ENCODE measurements at places on chromosomes 16 and 17.

DNA sequence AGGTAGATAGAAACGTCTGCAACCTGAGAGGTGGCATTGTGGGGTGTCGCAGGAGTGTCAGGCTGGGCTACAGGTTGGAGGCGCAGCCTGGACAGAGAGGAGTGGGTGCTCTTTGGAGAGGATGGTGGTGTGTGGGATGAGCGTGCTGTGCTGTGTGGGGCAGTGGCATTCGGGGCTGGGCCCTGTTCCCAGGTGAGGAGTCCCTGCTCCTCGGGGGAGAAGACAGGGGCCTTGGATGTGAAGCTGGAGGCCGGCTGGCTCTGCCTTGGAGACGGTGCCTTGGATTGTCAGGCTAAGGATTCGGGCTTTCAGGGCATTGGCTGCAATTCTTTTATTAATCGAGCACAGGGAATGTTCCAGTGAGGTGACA is 69.3 kb downstream of the BANP start:
- no peak for DNase-seq

DNA sequence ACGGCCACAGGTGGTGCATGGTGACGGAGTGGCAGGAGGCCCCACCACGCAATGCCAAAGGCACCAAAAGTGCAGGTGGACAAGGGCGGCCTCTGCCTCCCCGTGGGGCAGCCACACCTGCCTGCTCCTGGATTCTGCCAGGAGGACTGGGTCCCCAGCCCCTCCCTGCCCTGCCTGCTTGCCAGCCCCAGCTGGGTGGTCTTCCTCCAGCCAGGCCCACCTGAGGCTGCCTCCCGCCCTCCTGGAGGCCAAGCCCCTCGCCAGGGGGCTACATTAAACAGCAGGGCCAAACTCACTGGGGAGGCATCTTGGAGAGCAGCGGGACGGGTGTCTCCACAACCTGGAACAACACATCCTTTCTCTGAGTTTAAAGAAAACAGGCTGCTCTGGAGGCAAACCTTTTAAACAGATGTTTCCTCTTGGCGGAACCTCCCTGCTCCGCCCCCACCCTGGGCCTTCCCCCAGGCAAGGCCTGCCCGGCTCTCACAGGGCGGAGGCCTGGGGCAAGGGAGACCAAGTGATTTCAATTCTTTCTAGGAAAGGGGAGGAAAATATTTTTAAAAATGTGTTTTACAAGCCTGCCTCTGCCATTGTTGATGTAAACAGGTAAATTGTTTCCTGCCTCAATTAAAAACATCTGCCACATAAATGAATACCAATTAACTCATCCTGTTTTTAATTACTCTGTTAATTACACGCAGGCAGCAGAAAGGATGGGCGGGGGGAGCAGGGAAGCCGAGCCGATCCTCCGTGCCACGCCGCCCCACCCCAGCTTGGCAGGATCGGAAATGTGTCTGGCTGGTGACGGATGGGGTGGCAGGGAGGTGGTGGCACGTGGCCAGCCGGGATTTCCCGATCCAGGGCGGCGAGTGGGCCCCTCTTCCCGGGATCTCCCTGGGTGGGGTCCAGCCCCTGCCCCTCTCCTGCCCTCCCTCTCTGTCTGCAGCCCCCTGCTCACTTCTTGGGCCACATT is 54.4 kb upstream of the PABPN1L start:
- no peak for DNase-seq

DNA sequence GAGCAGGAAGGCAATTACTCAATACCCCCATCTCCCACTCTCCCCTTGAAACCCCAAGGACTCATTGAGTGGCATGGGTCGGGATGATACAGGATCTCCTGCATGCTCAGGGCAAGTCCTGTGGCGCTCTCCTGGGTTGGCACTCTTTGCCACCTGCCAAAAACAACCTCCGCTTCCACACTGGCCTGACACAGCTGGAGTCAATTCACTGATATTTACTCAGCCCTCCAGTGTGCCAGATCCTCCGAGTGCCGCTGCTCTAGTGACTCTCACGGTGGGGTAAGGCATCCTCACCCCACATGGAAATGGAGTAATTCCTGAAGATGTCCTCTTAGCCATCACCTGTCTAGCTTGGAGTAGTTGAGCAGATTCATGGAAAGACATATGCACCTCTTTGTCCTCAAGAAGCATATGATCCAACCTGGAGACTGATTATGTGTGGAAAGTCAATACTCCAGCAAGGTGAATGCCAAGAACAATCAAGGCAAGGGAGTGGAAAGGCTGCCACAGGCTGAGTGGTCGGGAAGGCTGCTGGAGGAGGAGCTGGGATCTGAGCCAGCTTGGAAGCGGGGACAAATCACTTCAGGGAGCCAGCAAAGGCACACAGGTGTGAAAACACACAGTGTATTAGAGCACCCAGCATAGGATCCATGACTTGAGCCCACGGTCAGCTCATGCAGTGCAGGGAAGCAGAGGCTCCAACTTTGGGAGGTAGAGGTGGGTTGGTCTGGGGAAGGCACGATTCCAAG is 12.6 kb upstream of the GOSR2 start:
- DNase-seq, result no peak

DNA sequence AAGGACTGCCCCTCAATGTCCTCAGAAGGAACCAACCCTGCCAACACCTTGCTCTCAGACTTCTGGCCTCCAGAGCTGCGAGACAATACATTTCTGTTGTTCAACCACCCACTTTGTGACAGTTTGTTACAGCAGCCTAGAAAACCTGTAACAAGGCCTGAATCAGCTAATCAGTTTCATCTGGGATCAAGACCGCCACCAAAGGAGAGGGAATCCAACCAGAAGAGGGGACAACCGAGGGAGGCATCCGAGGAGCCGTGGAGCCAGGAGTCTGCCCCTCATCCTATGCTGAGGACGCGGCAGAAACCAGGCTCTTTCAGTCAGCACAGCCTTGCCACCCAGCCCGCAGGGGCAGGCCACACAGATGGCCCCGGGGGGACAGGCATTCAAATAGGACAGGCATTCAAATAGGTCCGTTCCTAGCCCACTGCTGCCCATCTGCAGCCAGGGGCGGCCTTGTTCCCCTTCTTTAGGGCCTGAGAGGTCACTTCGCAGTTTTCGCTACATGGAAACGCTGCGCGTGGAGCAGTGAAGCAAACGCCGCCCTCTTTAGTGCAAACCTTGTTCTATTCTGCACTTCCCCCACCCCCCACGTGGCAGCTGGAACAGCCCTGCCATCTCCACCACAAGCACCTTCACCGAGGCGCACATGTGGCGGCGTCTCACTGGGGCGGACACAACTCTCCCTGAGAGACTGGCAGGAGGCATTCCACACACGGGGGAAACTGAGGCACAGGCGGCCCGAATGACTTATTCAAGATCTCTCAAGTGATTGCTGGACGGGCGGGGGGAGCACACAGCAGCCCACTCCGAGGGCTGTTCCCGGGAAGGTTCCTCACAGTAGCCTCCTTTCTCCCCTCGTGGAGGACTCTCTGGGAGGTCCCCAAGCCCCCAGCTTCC is 26.7 kb downstream of the FA2H start:
- no peak for DNase-seq

- DNase-seq, result no peak
These were observed 30.0 kb downstream of the MYO18A start for GRCh38 chr17:29150161-29150560.

DNA sequence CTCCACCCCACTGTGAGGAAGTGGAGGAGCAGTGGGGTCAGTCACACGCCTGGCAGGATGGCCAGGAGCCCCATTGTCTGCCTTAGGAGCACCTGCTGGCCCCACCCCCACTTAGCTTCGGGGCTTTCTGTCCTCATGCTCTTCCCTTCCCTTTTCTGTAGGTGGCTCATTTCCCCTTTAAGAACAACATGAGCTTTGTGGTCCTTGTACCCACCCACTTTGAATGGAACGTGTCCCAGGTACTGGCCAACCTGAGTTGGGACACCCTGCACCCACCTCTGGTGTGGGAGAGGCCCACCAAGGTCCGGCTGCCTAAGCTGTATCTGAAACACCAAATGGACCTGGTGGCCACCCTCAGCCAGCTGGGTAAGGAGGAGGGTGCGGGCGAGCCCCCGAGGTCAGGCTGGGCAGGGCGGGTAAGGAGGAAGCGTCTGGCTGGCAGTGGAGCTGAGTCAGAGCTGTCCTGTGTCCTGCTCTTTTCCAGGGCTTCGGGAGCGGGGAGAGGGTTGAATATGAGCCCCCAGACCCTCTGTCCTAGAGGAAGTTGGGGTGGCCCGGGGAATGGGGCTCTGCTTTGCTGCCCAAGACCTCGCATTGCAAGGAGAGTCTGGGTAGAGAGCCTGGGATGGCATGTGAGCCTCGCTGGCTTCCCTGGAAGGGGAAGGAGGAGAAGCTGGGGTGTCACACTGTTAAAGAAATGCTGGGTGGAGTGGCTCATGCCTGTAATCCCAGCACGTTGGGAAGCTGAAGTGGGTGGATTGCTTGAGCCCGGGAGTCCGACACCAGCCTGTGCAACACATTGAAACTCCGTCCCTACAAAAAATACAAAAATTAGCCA is 9.2 kb upstream of the SERPINF1 start:
- no peak for DNase-seq

- no peak for DNase-seq
These were observed 16.5 kb upstream of the ADGRG3 start for GRCh38 chr16:57651344-57652333.

DNA sequence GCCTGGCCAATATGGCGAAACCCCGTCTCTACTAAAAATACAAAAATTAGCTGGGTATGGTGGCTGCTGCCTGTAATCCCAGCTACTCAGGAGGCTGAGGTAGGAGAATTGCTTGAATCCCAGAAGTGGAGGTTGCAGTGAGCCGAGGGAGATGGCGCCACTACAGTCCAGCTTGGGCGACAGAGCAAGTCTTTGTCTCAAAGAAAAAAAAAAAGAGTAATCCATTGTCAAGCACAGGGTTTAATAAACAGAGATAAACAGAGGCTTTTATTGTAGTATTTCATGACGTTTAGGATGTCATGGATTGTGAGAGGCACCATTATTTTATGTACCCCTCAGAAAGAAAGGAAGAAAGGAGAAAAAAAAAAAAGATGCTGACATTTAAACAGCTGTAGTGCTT is 75.2 kb upstream of the RNU2-1 start:
- peak; percentile 48 for DNase-seq

DNA sequence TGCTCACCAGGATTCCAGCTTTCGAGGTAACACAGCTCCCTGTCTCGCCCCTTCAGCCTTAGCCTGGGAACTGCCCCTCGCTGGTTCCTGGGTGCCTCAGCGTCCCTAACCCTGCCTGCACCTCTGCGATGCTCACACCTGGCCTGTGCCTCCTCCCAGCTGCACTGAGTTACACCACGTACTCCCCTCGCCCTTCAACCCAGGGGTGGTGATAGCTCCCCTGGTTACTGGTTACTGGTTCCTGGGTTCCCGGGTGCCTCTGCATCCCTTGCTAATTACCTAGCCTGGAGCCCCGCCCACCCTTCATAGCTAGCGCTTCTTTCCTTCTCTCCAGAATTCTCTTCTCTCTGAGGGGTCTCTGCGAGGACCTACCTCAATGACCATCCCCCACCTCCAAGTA is 65.3 kb upstream of the PLCG2 start:
- no peak for DNase-seq

DNA sequence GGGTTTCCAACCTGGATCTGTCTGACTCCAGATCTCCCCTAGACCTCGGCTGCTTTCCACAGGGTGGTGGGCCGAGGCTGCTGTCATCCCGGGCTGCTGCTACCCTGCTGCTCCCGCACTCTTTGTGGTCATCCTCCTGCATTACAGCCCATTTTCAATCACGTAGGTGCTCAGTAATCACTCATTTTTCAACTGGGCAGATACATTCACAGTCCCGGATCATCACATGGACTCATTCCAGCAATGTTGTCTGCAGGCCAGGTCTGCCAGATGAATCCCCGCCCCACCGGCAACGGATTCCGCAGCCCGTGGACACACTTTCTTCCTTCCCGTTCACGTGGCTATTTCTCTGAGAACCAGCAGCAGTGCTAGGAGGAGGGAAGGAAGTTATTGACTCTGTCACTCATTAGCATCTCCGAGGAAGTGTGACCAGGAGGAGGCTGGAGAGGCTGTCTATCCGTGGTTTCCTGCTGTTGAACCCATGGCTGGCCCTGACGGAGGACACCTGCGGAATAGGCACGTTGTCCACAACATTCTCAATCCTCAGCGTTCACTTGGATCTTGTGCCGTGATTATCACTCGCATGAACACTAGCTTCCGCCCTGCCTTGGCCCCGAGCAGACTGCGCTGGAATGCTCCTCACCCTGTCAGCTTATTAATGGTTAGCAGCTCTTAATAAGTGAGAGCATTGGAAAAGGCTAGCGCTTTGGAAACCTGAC is 14.7 kb upstream of the ZCCHC14 start:
- DNase-seq, result no peak

- peak; percentile 85 for DNase-seq
These were observed 10.6 kb upstream of the TMIGD1 start for GRCh38 chr17:30344283-30345088.

GRCh38 chr17:40341808-40342503 is 22.6 kb downstream of the GJD3 start:
- no peak for DNase-seq

GRCh38 chr17:40017422-40018080 is 2.3 kb downstream of the CSF3 start:
- no peak for DNase-seq

GRCh38 chr16:67391424-67392300 is 1.6 kb downstream of the TPPP3 start:
- no peak for DNase-seq

DNA sequence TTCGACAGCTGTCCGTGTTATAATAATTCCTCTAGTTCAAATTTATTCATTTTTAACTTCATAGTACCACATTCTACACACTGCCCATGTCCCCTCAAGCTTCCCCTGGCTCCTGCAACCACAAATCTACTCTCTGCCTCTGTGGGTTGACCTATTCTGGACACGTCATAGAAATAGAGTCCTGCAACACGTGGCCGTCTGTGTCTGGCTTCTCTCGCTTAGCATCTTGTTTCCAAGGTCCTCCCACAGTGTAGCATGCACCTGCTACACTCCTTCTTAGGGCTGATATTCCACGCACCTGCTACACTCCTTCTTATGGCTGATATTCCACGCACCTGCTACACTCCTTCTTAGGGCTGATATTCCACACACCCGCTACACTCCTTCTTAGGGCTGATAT is 16.5 kb downstream of the SCGB1C2 start:
- no peak for DNase-seq

GRCh38 chr17:58337600-58338453 is 9.2 kb upstream of the TSPOAP1 start:
- DNase-seq, result no peak

- peak; percentile 90 for DNase-seq
These were observed 16.8 kb upstream of the SUZ12 start for GRCh38 chr17:31919802-31920525.

- no peak for DNase-seq
These were observed 38.5 kb upstream of the MYOCD start for GRCh38 chr17:12627177-12627629.

GRCh38 chr16:55574811-55575210 is 8.3 kb downstream of the CAPNS2 start:
- no peak for DNase-seq

Measured in COLO829 (cell line).